ENCODE measurements at places on chromosomes 3 and 15.

GRCh38 chr15:45637141-45637540 is 2.3 kb downstream of the SQOR start:
- no peak for DNase-seq

DNA sequence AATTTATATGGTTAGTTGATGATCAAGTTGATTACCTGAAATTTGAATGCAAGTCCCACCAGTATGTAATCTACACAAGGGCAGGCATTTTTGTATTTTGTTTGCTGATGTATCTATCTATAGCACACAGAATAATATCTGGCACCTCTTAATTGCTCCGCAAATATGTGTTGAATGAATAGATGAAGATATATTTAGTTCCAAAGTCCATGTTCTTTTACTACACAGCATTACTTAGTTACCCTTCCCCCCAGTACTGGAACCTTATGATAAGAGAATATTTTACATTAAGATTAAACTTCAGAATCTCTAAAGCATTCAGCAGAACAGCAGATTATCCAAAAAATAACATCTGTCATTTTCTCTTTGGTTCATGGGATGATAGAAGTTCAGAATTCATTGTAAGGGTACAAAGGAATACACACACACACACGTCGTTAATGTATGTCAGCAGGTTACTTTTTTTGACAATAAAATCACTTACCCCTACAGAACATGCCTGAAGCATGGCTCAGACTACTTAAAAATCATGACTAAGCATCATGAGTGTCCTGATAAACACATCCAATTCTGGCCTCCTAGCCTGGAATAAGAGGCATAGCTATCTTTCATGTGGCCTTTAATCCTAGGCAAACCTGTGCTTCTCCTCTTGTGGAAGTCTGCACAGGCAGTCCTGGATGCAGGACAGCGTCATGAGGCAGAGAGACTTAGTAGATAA is 148.9 kb upstream of the TBC1D5 start:
- DNase-seq: no peak

- DNase-seq: no peak
These were observed 142.0 kb upstream of the TOPAZ1 start for GRCh38 chr3:44099566-44100297.

DNA sequence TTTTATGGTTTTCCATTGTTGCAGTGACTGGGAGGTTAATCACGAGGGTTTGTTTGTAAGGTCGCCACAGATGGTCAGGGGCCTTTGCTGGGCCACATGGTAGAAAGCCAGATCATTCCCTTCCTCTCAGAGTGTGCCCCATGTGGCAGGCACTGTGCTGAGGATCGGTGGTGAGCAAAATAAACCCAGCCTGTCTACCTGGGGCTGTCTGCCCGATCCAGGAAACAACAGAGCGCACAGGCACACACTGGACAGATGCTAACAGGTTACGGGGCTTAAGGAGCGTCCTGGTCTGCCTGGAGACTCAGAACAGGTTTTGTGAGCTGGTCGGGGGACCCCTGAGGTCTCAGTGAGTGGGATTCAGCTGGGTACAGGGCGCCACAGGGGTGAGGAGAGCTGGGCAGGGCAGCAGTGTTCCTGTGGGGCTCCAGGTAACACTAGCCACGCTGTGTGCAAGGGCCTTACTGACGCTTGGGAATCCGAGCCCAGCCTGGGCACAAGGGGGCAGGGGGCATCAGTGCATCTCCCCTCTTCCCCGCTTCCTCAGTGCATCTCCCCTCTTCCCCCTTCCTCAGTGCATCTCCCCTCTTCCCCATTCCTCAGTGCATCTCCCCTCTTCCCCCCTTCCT is 136.4 kb downstream of the DNAJB8 start:
- DNase-seq: no peak

DNA sequence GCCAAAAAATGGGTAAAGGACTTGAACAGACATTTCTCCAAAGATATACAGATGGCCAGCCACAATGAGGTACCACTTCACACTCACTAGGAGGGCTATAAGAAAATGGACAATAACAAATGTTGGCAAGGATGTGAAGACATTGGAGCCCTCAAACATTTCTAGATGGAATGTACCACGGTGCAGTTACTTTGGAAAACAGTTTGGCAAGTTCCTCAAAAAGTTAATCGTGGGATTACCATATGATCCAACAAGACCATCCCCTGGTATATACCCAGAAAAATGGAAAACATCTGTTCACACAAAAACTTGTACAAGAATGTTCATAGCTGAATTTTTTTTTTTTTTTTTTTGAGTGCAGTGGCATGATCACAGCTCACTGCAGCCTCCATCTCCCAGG is 15.9 kb upstream of the HRH1 start:
- no peak for DNase-seq

- DNase-seq: no peak
These were observed 589.8 kb upstream of the DPPA4 start for GRCh38 chr3:109927161-109927560.

GRCh38 chr15:68834346-68834745 is 13.7 kb upstream of the ANP32A start:
- DNase-seq: no peak

DNA sequence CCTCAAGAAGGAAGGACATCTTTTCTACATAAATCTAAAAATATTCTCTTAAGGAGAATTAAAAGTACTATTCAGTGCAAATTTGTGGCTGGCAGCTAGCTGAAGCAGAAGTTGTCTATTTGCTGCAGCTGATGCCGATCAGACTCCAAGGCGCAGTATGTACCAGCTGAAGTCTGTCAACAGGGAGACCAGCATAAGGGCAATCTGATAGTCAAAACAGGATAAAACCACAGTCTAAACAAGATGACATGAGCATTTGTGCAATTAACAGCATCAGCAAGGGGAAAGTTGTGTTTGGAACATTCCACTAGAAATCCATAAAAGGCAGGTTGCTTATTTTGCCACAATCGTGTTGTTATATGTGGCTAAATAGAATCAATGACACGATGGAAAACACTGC is 198.2 kb upstream of the ROBO2 start:
- no peak for DNase-seq

DNA sequence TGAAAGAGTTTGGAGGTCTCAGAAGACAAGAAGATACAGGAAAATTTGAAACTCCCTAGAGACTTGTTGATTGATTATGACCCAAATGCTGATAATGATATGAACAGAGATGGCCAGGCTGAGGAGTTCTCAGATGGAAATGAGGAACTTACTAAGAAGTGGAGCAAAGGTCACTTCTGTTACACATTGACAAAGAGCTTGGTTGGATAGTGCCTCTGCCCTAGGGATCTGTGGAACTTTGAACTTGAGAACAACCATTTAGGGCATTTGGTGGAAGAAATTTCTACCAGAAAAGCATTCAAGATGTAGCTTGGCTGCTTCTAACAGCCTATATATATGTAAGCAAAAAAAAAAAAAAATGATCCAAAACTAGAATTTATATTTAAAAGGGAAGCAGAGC is 48.9 kb upstream of the NAALADL2 start:
- DNase-seq: no peak

DNA sequence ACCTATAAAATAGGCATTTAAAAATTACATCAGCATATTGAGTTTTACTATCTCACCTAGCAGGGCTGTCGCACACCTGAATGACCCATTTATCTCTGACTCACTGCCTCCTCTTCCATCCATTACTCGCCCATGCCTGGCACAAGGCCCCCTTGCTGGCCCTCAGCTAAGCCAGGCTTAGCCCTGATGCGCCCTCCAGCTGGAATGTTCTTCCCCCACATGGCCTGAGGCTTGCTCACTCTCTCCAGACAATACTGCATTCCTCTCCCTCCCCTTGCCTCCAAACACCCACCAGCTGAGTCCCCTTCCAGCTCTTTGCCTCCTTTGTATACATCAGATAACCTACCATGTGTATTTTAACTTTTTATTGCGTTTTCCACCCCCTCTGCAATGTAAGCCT is 7.2 kb downstream of the SH3BP5 start:
- DNase-seq: no peak

DNA sequence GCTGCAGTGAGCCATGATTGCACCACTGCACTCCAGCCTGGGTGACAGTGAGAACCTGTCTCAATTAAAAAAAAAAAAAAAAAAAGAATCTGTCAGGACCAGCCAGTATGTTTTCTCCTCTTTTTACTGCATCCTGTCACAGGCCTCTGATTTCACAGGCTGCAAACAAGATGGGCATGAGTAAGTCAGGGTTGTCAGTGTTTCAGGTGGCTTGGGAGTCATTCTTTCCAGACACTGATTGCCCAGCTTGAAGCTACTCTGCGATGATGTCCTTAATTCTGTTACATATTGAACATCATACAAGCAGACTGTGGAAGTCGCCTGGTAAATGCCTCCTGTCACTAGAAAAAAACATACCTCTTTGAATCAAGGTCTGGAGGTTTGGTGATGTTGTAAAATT is 18.8 kb downstream of the DIS3L start:
- DNase-seq: no peak

DNA sequence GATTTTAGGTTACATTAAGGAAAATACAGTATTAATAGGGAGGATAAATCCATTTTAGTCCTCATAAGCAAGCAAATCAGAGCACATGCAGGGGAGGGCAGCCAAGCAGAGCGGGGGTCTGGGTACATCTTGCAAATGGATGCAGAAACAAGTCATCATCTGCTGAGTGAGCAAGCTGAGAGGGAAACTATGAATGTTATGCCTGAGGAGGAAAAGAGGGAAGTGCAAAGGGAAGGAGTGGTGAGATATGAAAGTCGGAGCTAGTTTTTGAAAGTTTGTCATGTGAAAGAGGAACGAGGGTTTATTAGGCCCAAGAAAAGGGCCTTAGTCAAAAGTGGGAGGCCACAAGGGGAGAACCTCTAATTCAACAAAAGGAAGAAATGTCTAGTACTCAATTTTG is 15.4 kb downstream of the PTX3 start:
- DNase-seq: no peak

- no peak for DNase-seq
These were observed 11.0 kb downstream of the LIMD1 start for GRCh38 chr3:45605534-45605933.

GRCh38 chr3:49454898-49455681 is 15.0 kb upstream of the DAG1 start:
- no peak for DNase-seq

DNA sequence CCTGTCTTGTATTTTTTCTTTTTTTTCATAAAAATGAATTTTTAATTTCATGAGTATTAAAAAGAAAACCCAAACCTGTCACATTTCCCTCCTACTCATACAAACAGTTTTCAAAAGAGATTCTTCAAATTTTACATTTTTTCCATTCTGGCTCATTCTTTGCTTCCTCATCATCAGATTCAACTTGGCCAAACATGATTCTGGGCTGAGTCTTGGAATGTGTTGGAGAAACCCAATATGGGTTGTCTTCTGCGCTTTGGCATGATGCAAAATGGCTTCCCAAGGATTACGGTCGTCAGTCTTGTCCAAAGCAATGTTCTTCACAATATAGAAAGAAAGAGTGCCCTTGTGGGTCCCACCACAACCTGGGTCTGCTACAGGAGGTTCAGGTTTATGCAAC is 12.4 kb upstream of the TM4SF4 start:
- DNase-seq: no peak

DNA sequence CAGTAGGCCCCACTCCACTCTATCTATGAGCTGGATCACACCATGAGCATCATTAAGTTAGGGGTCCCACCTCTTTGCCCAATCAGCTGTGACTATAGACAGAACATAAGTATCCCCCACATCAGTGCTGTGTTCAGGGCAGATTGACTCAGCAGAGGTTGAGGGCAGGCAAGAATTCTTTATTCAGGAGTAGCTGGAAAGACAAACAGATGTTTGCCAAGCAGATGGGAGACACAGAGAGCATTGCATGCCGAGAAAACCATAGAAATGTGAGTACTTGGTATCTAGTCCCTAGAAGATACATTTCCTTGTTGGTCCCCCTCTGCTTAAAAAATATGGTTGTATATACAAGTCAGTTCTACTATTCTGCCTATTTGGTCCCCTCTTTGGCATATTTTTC is 440.8 kb downstream of the RAP2B start:
- DNase-seq: no peak

- no peak for DNase-seq
These were observed 14.8 kb downstream of the EEFSEC start for GRCh38 chr3:128167973-128168674.

- DNase-seq: no peak
These were observed 57.7 kb upstream of the LARS2 start for GRCh38 chr3:45330510-45331295.

DNA sequence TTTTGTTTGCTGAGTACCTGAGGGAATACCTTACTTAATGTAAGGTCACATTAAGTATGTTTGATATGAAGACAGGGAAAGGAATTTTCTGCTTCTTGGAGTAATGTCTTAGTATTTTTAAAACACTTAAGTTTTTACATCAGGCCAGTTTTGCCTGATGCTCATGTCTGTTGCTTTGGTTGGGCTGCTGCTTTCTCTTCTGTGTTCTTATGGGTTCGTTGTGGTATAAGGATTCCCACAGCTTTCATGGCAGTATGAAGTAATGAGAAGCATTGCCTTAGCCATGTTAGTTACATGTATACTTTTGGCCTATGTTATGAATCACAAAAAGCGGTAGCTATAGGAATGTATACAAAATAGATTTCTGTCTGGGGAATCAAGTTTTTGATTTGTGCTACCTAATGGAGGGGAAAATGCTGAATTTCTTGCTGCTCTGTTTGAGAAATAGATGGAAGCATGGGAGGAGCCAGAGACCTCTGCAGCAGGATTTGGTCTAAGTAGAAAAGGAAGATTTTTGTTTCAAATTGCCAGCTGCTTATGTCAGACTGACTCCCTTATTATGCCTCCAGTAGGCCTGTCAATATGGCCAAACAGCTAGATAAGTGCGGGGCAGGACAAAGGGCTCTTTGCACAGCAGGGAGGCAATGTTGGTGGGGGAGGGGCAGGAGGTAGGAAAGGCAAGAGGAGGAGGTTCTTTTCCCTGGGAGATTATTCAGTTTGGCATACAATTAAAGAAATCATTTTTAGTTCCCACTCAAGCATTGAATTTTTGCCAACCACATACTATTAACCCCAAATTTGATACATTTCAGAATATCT is 5.2 kb downstream of the SETD5 start:
- no peak for DNase-seq

GRCh38 chr15:89090791-89091626 is 2.8 kb downstream of the ABHD2 start:
- DNase-seq: peak; percentile 23

- DNase-seq: no peak
These were observed 27.3 kb downstream of the CCDC33 start for GRCh38 chr15:74263466-74263865.

DNA sequence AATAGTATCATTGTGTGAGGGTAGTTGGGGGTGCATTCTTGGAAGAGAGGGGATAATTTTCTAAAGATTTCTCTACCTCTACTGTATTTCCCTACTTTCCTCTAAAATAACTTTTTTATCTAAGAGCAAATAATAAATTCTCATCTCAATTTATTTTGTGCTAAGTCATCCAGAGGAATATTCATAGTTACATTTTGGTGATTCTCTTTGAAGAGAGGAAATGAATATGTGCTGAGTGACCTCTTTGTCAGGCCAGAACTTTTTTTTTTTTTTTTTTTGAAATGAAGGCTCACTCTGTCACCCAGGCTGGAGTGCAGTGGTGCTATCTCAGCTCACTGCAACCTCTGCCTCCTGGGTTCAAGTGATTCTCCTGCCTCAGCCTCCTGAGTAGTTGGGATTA is 15.1 kb upstream of the CCDC80 start:
- DNase-seq: no peak

Data from activated T-helper 9 cell treated with anti-CD3 and anti-CD28 coated beads, Interleukin-2, amount 50 U/mL, for 16 hours (primary cell).